ENCODE measurements at places on chromosomes 6 and 20.

- DNase-seq = no peak
Observed at GRCh38 chr6:12675931-12676330, 40.6 kb upstream of the PHACTR1 start.

DNA sequence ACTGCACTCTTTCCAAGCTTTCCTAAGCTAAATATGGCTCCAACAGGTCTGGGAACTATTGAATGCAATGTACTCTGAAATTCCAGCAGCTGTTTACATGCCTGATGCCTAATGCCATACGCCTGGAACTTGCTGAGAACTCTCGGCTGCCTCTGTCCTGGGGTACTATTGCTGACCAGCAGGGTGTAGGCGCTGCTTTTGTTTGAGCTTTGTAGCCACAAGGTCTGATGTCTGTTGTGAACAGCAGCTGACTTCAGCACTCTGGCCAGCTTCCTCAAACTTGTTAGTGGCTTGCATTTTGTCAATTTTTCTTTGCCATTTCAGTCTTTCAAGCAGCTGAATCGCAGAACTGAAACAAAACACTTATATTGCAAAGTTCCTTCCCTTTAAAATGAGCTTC lies 26.7 kb downstream of the SAYSD1 start:
- DNase-seq = no peak

DNA sequence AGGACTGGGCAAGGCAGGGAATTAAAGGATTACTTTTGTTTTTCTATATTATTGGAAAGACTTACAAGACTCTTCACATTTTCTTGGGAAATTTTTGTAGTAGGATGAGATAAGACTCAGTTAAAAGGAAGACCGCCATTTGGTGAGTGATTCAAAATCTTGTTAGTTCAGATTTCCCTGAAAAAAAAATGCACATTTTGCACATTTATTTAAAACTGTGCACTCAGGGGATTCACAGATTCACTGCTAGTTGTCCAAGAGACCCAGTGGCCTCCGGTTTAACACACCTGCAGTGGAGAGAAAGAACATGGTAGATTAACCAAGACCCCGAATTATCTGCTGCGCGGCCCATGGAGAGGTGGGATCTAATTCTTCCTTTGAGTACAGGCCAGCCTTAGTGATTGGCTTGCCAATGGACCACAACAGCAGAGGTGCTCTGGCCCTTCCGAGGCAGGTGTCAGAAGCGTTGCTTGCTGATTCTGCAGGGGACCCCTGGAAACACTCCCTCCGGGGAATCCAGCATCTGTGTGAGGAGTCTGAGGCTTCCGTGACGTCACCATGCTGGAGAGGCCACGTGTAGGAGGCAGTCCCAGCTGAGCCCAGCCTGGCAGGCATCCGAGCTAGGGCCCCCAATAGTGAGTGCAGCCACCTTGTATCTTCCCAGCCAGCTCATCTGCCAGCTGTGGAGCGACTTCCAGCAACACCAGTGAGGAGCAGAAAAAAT lies 68.9 kb downstream of the ZNF217 start:
- DNase-seq = no peak

DNA sequence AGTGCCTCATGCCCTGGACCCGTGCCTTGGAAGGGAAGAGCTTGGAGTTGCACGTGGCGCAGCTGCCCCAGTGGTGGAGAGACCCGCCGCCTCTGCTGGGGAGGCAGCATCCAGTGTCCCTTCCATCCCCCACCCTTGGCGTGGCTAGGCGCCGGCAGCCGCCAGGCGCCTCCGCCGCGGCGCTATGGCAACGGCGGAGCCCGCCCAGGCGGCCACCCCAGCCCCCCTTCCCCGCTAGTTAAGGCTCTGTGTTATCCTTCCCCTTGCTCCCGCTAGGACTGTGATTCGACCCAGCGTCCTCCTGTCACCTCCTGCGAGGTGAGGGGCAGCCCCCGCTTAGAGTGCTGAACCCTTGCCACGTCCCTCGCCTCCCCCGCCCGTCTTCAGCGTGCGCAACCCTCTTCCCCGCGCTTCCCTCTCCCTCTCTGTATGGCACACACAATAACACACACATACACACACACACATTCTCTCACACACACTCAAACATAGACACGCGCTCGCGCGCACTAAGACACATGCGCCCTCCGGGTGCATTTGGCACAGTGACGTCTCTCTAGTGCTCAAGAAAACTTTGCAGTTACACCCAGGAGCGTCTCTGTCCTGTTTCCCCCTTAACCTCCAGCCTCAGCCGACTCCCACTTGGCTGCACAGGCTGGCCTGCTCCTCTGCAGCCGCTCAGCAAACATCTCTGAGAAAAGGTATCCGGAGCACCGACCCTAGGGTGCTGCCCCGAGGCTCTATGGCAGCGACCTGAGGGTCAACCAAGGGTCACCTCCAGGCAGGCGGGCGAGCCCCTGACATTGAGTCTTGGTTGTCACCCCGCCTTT lies 8.5 kb downstream of the GRIK2 start:
- no peak for DNase-seq

DNA sequence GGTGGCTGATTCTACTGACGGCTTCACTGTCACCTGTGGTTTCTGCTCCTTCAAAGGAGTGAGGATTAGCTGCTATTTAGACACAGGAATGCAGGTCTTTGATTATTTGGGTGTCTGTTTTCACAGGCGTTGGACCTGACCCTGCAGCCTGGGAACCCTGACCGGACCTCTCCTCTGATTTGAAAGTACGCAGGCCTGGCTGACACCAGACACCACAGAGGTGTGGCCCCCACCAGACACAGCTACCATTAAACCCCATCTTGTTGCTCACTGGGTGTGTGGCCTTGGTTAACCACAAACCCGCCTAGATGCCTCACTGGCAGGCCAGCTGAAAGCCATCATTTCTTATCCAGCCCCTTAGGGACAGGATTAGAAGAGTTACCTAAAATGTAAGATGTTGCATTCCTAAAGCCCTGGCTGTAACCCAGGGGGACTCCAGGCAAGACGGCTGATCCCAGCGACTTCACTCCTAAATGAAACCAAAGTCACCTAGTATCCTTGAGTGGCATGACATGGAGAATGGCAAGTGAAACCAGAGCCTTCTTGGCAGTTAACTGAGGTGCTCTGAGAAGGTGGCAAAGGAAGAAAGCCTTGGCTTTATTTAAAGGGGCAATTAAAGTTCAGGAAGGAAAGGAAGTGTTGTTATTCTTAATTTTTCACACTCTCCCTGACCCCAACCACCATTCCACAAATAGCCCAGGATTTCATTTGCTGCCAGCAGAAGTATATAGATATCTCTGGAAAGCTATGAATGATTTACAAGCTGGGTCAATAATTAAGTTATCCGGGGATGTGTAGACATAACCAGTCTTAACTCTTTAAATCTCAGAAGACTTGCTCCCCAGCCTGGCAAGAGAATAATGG lies 169.9 kb downstream of the QRSL1 start:
- DNase-seq = no peak

- no peak for DNase-seq
Observed at GRCh38 chr20:37464611-37465010, 56.4 kb upstream of the NNAT start.

DNA sequence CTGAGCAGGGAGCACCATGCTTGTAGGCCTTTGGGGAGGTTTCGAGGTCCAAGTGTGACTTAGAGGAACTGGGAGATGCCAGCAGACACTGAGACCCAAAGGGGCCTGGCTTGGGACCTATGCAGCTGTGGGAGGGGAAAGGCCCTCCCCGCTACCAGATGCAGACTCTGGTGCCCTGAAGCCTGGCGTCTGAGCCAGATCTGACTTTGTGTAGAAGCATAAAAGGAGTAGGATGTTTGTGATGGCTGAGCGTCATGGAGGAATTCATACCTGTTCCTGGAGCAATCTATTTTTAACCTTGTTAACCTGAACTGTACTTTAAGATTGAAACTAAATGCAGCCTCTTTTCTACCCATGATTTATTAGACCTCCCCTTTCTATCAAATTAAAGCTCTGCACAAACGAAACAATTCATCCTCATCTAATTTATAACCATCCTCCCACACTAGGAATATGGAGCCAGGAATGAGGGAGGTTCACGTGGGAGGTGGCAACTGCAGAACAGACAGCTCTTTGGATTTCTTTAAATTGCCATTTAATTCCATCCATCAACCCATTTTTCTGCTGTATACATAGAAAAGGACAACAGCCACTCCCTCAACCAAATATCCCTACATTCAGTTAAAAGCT lies 172.6 kb upstream of the AGPAT4 start:
- no peak for DNase-seq

- DNase-seq = no peak
Observed at GRCh38 chr6:116471531-116471930, 10.4 kb downstream of the CALHM6 start.

GRCh38 chr20:6502219-6502618 lies 265.3 kb upstream of the BMP2 start:
- no peak for DNase-seq

GRCh38 chr20:31861135-31861384 lies 9.3 kb downstream of the DUSP15 start:
- no peak for DNase-seq
